ENCODE measurements at places on chromosomes 5 and 9.
A peak's percentile ranks its signal among the peaks of the same experiment; 100 is the strongest.

- no peak for DNase-seq
Measured at GRCh38 chr5:162502780-162503179, 435.2 kb downstream of the GABRG2 start.

- peak; percentile 76 for DNase-seq
Measured at GRCh38 chr5:36156619-36157018, 4.7 kb downstream of the SKP2 start.

GRCh38 chr5:160009591-160009989 lies 651 bp downstream of the TTC1 start:
- DNase-seq: no peak

DNA sequence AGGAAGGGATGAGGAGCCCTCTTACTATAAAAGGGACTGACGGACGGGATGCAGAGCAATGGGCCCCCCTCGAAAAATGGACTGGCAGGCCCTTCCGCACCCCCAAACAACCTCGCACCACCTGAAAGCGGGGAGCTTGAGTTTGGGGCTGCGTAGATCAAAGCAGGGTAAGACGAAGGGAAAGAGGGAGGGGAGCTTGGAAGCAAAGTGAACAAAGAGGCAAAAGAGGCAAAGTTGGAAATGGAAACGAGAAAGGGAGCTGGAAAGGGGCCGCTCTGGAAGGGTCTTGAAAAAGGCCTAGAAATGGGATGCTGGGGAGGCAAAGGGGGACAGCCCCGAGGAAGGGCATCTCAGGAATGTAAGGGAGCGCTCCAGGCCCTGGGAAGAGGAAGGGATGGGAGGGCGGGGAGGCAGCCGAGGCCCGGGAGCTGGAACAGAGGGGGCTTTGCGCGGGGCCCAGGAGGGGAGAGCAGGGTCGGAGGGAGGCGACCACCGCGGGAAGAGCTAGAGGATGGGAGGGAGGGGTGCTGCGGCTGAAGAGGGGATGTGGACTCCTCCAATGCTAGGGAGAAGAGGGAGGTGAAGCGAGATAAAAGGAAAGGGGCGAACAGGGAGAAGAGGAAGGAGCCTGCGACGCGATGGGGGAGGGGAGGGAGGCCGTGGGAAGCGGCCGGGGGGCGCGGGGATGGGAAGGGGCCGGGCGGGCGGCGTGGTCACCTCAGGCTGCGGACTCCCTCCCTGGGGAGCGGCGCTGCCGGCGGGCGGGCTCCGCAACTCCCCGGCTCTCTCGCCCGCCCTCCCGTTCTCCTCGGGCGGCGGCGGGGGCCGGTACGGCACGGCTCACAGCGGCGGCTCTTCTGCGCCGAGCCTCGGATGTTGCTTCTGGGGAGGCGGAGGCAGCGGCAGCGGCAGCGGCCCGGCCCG lies 577 bp downstream of the RNF145 start:
- DNase-seq: peak; percentile 40

DNA sequence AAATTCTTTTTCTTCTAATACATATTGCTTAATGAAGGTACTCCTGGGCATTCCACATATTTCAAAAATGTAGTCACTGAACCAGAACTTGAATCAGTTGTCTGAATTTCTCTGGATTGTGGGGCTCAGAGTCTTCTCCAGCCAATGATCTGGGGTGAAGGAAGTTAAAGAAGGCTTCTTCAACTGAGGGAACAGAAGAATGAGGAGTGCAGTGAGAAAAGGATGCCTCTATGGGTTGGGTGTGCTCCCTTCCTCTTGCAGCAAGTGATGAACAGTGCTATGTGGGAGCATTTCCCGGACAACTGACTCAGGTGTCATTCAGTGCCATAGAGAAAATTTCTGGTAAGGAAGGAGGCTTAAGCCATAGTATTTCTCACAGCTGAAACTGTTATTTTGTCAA lies 7.9 kb downstream of the LNPEP start:
- DNase-seq: no peak

DNA sequence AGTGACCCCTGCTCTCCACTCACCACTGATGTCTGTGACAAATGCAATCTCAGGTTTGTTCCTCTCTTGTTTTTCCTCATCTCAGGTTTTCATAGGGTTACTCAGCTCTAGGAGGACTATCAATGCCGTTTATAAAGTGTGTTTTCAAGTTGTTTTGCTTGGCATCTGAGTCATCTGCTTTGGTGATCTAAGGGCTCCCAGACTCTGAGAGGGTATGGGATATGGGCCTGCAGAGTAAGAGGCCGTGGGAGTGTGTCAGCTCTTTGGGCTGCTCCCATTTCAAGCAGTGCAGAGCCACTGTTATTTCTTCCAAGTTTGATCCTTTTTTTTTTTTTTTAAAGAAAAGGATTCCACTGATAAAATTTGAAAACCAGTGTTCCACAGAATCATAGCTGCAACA lies 46.3 kb downstream of the NNT start:
- DNase-seq: peak; percentile 46

GRCh38 chr9:95003689-95004410 lies 277.4 kb downstream of the AOPEP start:
- DNase-seq: peak; percentile 60

GRCh38 chr5:140207250-140207964 lies 32.4 kb downstream of the CYSTM1 start:
- no peak for DNase-seq

GRCh38 chr9:1013021-1013420 lies 36.6 kb downstream of the DMRT3 start:
- DNase-seq: no peak

All from AG08395 (cell line).